ENCODE measurements at places on chromosomes 3 and 15. TPM values are rescaled to one million over a fixed set of nuclear protein-coding genes. Genes with fewer than 3 reads are reported as not detected.
A peak's percentile ranks its signal among the peaks of the same experiment; 100 is the strongest.

GRCh38 chr15:87689716-87690115, 566.8 kb downstream of the NTRK3 start:
- no peak for DNase-seq

DNA sequence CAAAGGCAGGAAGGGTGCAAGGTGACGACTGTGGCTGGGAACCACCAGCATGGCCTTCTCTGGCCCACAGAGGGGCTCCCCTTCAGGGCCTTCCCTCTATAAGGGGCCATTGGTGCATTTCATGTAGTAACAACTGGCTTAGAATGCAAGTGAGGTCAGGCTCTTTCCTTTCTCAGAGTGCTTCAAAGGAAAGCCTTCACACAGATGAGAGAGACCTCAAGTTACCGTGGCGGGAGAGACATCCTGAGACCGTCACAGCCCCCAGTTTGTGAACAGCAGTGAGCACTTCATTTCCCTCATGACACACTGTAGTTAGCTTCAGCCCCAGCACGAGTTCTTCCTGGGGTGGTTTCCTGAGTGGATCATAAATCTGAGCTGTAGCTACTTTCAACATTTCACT, 96.6 kb upstream of the LIMD1 start:
- peak; percentile 33 for DNase-seq

Gene FETUB
- not detected for total RNA-seq

Gene SLC12A8
- 33.2 TPM for total RNA-seq

Gene MYLK
- 807 TPM for total RNA-seq

Data from fibroblast of villous mesenchyme (primary cell).